Hair follicle dermal papilla cell (primary cell): ENCODE measurements at places on chromosomes 11 and 22. TPM values are rescaled to one million over a fixed set of nuclear protein-coding genes. Genes with fewer than 3 reads are reported as not detected.

KRTAP5-2 gene
- not detected in 2 replicates for total RNA-seq

PARVA gene
- 139 and 142 TPM in 2 replicates for total RNA-seq

KCNE3 gene
- 1.8 and 3.3 TPM in 2 replicates for total RNA-seq

PAMR1 gene
- 30.7 and 40.1 TPM in 2 replicates for total RNA-seq

FGF19 gene
- total RNA-seq = not detected in 2 replicates

SYT12 gene
- under 0.01 and 0.49 TPM in 2 replicates for total RNA-seq

APOA4 gene
- total RNA-seq = not detected in 2 replicates

AMPD3 gene
- 23.6 and 31.0 TPM in 2 replicates for total RNA-seq
